ENCODE measurements at places on chromosomes 4 and X.

DNA sequence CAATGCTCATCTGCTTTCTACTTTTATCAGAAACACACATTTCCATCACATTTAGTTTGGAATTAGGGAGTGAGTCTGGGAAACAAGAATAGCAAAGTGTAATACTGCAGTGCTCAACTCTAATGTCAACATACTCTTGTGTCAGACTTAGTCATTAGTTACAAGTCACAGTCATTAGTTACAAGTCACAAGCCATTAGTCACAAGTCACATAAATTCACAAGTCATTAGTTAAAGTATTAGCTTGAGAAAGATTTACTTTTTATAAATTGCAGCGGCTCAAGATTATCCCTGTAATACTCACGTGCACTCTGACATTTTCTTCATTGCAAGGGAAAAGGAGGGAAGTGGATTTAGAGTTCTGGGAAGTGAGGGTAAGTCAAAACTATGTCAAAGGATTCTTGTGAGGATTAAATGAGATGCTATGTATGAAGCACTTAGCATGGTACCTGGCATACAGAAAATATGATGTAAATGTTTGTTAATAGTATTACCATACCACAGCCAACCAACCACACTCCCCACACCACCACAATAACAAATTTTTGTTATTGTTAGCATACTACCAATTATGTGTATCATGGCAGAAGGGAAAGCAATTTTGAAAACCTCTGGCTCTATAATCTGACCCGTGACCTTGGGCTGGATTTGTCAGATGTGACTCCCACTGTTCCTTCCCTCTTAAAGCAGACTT lies 116.6 kb downstream of the ARHGAP24 start:
- no peak for DNase-seq

DNA sequence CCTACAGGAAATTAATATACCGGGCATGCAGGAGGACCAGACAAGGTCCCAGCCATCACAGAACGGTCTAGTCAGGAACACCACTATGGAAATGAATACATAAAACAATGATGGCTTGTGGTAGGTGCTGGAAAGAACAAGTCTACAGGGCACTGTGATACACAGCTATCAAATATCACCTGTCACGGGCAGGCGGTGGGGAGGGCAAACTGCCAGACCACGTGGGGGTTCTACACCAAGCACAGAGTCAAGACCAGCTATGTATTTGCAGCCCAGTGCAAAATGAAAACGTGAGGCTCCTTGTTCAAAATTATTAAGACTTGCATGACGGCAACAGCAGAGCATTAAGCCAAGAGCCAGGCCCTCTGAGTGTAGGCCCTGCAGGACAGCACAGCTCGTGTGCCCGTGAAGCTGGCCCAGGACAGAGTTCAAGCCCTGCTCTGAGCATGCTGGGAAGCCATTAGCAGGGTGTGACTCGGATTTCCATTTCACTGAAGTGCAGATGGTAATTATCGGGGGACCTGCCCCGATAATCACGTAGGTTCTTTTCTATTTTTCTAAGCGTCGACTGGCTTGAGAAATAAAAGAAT lies 83.6 kb downstream of the JAKMIP1 start:
- no peak for DNase-seq

DNA sequence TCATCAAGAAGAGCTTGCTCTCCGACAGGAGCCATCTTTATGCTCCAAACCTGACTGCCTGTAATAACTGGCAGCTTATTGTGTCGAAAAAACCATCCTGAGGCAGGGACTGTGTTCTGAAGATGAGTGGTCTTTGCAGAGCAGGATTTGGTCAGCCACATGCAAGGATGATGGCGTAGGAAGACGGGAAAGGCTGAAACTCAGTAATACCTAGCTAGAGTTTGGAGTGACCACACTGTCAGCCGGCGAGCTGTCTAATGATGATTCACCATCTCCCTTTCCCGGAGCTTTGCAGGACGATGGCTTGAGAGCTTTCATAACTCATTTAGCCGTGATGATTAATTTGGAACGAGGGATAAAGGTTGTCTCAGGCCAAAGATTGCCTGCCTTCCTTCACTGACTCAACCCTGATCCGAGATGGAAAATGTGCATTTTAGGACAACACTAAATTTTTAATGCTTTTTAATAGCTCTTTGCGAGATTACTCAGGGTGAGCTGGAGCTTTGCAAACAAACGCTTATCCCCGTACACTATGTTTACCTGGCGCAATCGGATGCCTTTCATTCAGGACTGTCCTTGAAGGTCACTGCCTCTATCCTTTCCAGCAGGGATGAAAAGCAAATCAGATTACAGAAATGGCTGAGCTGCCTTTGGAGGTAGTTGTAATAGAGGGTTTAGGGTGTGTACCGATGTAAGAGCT lies 288.5 kb downstream of the ASMT start:
- DNase-seq = no peak

GRCh38 chrX:103250977-103251376 lies 4.0 kb downstream of the TCEAL8 start:
- DNase-seq = no peak

- peak; percentile 97 for DNase-seq
Measured at GRCh38 chr4:41143311-41144039, 70.9 kb downstream of the APBB2 start.

GRCh38 chr4:91220315-91220714 lies 1083.5 kb upstream of the GRID2 start:
- DNase-seq = no peak

- no peak for DNase-seq
Measured at GRCh38 chr4:34516524-34516923, 1727.8 kb downstream of the ARAP2 start.

GRCh38 chr4:54289316-54289715 lies 60.2 kb downstream of the PDGFRA start:
- DNase-seq = no peak

DNA sequence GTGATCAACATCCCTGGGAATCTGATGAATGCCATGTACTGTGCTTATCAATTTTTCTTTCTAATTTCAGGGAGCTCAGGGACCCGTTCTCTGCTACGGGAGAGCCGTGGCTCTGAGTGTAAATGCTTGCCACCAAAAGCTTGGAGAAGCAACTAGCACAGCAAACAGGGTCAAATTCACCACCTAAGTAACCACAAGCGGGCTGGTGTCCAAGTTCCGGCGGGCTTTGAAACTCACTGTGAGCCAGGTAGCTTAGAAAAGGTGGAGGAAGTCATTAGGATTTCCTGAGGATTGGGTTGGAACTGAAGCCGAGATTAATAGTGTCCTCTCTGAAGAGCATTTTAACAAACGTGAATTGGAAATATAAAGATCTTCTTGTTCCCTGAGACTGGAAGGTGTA lies 87.2 kb downstream of the CLDN34 start:
- no peak for DNase-seq

- no peak for DNase-seq
Measured at GRCh38 chrX:48086082-48086481, 14.6 kb upstream of the ZNF630 start.

GRCh38 chr4:80265571-80266252 lies 752 bp upstream of the FGF5 start:
- peak; percentile 84 for DNase-seq

DNA sequence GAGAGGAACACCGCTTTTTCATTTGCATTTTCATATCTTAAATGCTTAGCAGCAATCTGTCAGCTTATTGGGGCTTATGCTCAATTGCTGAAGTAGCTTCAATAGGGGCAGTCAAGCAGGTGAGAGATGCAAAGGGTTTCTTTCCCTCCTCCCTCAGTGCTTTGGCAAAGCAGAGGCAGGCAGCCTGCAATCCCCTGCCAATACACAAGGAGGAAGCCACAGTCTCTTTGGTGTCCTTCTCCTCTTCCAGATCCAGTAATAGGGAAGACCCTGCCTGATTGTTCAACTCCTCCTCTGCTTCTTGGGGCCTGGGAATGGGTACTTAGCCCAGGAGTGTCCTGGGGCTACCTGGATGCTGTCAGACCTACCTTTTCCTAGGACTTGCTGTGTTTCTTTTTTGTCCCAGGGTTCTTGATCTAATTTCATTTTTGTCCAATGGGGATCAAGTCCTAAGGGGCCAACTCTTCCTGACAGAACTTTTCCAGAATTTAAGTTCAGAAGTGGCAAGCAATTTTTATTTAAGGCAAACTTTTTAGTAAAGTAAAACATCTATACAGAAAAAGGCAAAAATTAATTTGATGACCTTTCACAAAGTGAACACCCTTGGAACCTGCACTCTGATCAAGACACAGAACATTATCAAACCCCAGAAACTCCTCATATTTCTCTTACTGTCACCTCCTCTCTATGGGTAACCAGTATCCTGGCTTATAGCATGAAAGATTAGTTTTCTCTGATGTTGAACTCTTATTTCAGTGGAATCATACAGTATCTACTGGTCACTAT lies 260.3 kb downstream of the PPP3CA start:
- no peak for DNase-seq

DNA sequence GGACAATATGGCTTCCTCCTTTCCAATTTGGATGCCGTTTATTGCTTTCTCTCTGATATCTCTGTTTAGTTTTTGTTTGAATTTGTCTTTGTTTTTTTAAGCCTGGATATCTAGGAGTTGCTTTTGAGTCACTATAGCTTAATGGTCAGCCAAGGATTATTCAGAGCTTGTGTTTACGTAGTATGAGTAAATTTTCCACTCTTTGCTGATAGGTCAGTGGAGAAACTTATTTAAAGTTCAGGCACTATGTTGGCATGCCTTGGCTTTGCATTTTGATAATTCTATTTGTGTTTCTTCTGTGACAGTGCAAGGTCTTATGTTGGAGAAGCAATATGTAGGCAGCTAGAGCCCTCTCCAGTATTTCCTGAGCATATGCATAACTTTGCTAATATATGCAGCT lies 315.2 kb downstream of the GRID2 start:
- DNase-seq = peak; percentile 5

DNA sequence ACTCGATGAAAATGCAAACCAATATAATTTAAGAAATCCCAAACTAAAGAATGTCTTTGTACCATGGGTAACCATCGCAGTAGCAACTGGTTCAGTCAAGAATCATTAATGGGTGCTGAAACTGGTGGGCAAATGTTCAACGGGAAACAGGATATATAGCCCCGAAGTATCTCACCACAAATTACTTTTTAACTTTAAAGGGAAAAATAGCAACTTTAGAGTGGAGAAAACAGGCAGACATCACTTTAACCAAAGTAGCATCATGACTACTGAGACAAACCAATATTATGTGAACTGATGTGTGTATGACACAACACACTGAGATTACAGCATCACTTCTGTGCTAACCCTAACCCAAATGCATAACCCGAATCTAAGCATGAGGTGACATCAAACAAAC lies 33.8 kb upstream of the SLAIN2 start:
- DNase-seq = no peak

DNA sequence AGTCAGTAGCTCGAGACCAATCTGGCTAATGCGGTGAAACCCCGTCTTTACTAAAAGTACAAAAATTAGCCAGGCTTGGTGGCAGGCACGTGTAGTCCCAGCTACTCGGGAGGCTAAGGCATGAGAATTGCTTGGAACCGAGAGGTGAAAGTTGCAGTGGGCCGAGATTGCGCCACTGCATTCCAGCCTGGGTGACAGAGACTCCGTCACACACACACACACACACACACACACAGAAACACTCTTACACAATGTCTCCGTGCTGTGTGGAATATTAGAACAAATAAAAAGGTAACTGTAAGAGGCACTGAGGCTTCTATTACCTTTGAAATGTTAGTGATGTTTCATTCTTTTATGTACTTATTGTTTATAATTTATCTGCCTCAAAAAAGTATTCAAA lies 326.6 kb downstream of the GPAT3 start:
- DNase-seq = no peak

DNA sequence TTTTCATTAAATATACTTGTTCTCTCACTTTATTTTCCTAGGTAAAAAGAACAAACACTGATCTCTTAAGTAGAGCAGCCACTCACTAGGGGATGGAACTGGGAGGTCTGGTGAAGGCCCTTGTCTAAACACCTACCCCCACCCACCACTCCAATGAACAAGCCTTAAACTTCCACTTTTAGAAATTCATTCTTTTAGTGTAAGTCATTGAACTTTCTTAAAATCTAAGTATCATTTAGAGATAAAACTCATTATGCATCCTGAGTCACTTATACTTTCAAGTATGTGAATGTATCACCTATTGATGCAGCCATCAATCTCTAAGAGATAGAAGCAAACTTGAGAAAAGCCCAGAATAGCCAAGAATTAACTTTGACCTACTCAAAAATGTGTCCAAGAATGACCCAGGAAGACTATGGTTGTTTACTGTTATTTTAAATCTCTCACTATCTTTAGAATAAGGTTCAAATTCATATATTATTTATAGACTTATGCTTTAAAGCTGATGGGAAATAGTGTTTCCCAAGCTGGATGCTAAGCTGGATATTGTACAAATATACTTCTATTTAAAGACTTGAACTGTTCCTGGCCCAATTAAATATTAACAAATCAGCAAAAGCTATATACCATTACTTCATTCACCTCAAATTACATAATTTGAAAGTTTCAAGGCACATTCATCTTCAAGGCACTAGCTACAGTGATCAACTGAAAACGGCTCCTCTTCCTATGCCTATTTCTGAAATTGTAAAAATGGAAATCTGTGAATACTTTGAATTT lies 49.5 kb downstream of the CAMK2D start:
- no peak for DNase-seq

- DNase-seq = no peak
Measured at GRCh38 chr4:155248002-155248896, 39.8 kb downstream of the NPY2R start.

DNA sequence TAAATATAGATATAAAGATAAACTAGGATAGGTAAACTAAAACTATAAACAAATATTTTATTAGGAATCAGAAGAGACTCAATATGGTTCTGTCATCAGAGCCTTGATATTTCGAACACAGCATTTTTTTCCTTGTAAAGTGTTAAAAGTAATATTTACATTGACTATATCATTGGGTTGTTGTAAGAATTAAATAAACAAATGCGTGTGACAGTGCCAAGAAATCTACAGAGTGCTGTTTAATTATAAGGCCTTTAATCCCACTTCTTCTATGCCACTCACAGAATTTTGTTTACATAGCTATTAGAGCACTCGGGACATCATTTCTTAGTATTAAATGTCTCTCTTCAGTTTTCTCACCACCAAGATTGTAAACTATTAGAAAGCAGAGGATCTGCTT lies 807.4 kb downstream of the FSTL5 start:
- DNase-seq = no peak

- no peak for DNase-seq
Measured at GRCh38 chrX:6226596-6227452, 1.8 kb downstream of the NLGN4X start.

DNA sequence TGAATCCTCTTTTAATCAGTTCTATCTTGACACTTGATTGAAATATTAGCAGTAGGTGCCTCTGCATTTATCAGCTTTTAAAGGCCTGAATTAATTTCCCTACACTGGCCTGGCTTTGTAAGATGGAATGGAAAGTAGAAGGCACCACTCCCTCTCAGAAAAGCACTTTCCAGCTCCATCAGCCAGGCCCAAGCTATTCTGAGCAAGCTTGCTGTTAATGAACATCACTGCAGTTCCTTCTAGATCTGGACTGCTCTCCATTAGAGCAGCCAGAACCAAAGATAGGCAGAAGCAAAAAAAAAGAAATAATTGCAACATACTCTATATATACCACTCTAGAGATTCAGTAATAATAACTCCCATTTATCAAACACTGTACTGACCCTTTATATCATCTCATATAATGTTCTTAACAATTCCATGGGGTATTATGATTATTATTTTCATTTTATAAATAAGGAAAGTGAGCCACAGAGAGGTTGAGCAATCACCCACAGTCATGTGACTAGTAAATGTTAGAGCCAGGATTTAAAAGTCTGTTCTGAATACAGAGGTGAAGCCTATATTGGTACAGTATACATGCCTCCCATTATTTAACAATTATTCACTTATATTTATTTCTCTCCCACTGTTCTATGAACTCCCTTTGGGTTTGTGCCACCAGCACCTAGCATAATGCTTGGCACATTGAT lies 39.4 kb upstream of the GPC3 start:
- no peak for DNase-seq

Measured in fibroblast of the aortic adventitia (primary cell).